ENCODE measurements at places on chromosomes 1 and 21.
A peak's percentile ranks its signal among the peaks of the same experiment; 100 is the strongest.

- DNase-seq = no peak
Observed at GRCh38 chr1:156864796-156865195, 4.1 kb downstream of the NTRK1 start.

DNA sequence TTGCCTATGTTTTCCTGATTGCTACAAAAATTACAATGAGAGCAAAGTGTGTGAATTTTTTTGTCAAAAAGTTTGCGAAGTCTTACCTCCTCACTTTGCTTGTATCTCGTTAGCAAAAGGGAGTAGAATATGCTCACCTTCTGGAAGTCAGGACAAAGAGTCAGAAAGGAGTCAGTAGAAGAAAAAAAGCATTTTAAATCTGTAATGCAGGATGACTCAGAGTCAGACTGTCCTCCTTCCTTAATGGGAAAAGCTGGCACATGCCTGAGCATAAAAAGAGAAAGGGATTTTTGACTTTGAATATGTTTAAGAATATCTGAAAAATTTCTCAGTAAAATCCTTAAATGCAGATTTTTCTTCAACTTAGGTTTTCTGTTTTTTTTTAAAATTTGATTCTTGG lies 14.2 kb upstream of the VN1R5 start:
- peak; percentile 9 for DNase-seq

- peak; percentile 30 for DNase-seq
Observed at GRCh38 chr1:1298861-1299685, 8.7 kb downstream of the ACAP3 start.

DNA sequence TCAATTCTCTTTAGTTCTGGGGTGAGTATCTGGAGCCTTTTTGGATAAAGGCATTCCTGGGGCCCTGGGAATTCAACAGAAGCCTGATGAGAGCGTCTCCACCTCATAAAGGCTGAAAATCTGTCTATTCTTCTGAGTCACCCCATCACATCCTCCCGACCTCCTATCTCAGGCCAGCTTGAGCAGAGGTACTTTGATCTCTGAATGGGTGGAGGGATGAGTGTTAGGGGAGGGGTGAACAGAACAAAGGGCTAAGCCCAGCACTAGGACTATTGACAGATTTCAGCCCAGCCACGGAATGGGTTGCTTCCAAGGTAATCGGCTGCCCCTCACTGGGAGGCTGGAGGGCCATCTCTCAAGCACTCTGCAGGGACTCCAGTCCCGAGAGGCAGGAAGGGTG lies 2.5 kb upstream of the MYBPH start:
- DNase-seq = no peak

DNA sequence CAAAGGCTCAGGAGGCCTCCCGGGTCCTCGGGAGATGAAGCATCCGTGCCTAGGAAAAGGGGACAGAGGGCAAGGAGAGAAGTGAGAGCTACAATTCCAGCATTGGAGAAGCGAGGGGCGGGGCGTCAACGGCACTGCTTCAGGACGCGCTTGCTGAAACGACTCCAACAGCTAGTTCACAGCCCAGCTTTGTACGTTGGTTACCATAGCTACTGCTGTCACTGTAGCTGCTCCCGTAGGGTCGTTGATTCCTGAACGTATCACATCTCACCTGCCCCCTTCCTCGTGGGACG lies 63.1 kb downstream of the TOR1AIP2 start:
- no peak for DNase-seq

- DNase-seq = peak; percentile 50
Observed at GRCh38 chr21:35779690-35780570, 280.4 kb downstream of the SETD4 start.

- no peak for DNase-seq
Observed at GRCh38 chr1:87899017-87899416, 570.3 kb downstream of the LMO4 start.

- DNase-seq = no peak
Observed at GRCh38 chr1:15962176-15962575, 13.7 kb downstream of the ZBTB17 start.

GRCh38 chr1:53420341-53420740 lies 38.9 kb upstream of the DMRTB1 start:
- DNase-seq = no peak

GRCh38 chr1:169538998-169539871 lies 47.0 kb downstream of the F5 start:
- DNase-seq = peak; percentile 94

GRCh38 chr1:110672001-110672752 lies 2.6 kb downstream of the KCNA3 start:
- no peak for DNase-seq

- DNase-seq = peak; percentile 22
Observed at GRCh38 chr1:59477286-59477685, 180.4 kb downstream of the FGGY start.

Data from iris pigment epithelial cell (primary cell).